ENCODE measurements at places on chromosomes 12 and 14. TPM values are rescaled to one million over a fixed set of nuclear protein-coding genes. Genes with fewer than 3 reads are reported as not detected.

Gene CFAP54
- 0.28 TPM for total RNA-seq

Gene NPFF
- 0.38 TPM for total RNA-seq

Gene GPR132
- total RNA-seq = 5.9 TPM

Gene LAG3
- 1.5 TPM for total RNA-seq

Gene PLCZ1
- total RNA-seq = not detected

Gene ALX1
- 0.05 TPM for total RNA-seq

Gene C14orf180
- 0.42 TPM for total RNA-seq

Gene TAS2R7
- not detected for total RNA-seq

Gene NAV3
- 5.4 TPM for total RNA-seq

Gene FOXA1
- 0.09 TPM for total RNA-seq

Gene HVCN1
- total RNA-seq = 11.1 TPM

Gene FAIM2
- total RNA-seq = 0.24 TPM

Gene KRT6B
- total RNA-seq = 0.61 TPM

Gene KRT3
- 0.14 TPM for total RNA-seq

Gene AQP6
- total RNA-seq = not detected

Gene PLEKHH1
- total RNA-seq = 2.0 TPM

Gene SLC5A8
- total RNA-seq = 0.33 TPM

Gene STAC3
- total RNA-seq = 2.1 TPM

Gene KRT73
- total RNA-seq = 0.28 TPM

Gene RDH5
- 1.8 TPM for total RNA-seq

Gene OR6C74
- not detected for total RNA-seq
